A549 treated with DMSO at 1 μM for 4 hours (cell line): ENCODE measurements at places on chromosomes 13 and 19. TPM values are rescaled to one million over a fixed set of nuclear protein-coding genes. Genes with fewer than 3 reads are reported as not detected.

Gene EBI3
- 2.6 to 4.2 TPM (median 2.9 TPM) in 5 replicates for total RNA-seq

Gene TUBA3C
- total RNA-seq: not detected in 5 replicates

Gene ZNF560
- not detected in 5 replicates for total RNA-seq

Gene GIPC3
- 0.19 to 0.33 TPM (median 0.25 TPM) in 5 replicates for total RNA-seq

Gene FAM216B
- total RNA-seq: not detected in 5 replicates

Gene ANKRD24
- 0.10 to 0.26 TPM (median 0.23 TPM) in 5 replicates for total RNA-seq

Gene MCEMP1
- total RNA-seq: not detected in 5 replicates

Gene RNF225
- 0.13 to 0.22 TPM in 2 of 5 replicates, not detected in the others for total RNA-seq

Gene PDX1
- 0.06 to 0.14 TPM (median 0.07 TPM) in 3 of 5 replicates, not detected in the others for total RNA-seq

Gene ADGRE2
- 0.42 to 0.76 TPM (median 0.59 TPM) in 5 replicates for total RNA-seq

Gene AKT2
- total RNA-seq: 136 to 202 TPM (median 190 TPM) in 5 replicates

Gene ARHGEF18
- total RNA-seq: 45.9 to 56.3 TPM (median 54.0 TPM) in 5 replicates

Gene TNFSF13B
- total RNA-seq: 0.07 to 0.25 TPM (median 0.07 TPM) in 3 of 5 replicates, not detected in the others

Gene ZNF776
- 6.1 to 6.9 TPM (median 6.3 TPM) in 5 replicates for total RNA-seq
